ENCODE measurements at places on chromosomes 16 and 17.

GRCh38 chr16:4696172-4696904 lies 3.0 kb downstream of the NUDT16L1 start:
- DNase-seq: no peak

GRCh38 chr16:57038166-57038565 lies 48.8 kb downstream of the NLRC5 start:
- peak; percentile 23 for DNase-seq

GRCh38 chr17:49524473-49525359 lies 29.6 kb downstream of the NGFR start:
- no peak for DNase-seq

DNA sequence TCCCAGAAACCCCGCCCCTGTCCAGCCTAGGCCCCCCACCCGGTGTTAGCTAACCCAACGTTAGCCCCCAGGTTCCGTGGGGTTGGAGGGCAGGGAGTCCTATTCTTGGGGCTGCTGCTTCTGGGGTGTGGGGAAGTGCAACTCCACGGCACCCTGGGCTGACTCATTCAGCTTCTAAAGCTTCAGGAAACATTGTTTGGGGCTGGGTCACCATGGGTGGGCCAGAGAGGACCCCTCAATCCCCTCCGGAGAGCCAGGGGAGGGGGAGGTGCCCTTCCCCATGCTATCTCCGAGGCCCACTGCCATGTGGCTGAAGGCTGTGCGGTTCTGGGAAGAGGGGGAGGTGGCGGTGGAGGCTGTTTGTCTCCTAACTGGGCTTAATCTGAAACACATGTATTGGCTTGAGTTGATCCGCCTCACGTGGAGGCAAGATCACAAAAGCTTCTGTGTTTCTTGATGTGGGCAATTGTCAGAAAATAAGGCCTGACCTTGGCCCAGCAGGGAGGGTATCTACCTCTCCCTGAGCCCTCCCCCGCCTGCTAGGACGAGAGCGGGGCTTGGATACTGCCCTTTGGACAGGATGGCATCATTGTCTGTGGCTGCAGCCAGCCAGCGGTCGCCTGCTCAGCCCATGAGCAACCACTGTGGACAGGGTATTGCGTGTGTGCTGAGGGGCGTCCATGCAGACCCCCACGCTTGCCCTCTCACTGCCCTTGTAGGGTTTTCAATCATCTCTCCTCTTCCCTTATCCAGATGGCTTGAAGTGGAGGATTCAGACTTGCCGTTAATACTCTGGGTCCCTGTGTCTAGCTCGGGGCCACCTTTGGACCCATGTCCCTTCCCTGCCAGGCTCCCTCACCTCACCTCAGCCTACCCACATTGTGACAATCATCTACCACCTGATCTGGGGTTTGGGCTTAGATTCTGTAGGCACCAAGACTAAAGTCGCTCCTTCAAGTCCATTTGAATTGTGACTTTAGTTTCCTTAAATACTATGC lies 1.3 kb downstream of the SERPINF1 start:
- DNase-seq: peak; percentile 37

DNA sequence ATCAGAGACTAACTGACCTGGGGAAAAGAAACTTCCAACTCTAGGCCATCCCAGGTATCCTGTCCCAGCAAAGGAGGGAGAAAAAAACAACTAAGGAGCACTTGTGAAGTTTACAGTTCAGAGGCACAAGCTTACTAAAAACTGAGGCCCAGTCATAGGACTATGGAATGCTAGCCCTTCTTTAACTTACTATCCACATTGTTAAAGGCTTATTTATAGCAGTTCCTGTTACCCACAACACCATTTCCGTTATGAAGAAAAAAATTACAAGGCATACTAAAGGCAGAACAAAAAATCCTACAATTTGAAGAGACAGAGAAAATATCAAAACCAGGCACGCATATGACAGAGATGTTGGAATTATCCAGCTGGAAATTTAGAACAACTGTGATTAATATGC lies 159.1 kb downstream of the CDH11 start:
- no peak for DNase-seq

GRCh38 chr16:30609002-30609925 lies 925 bp downstream of the ZNF689 start:
- no peak for DNase-seq

GRCh38 chr16:66278111-66278531 lies 88.4 kb upstream of the CDH5 start:
- no peak for DNase-seq

GRCh38 chr17:28865946-28866752 lies 11.3 kb downstream of the ERAL1 start:
- DNase-seq: peak; percentile 26

- DNase-seq: no peak
Observed at GRCh38 chr16:29986931-29987330, 8.5 kb downstream of the HIRIP3 start.

- no peak for DNase-seq
Observed at GRCh38 chr16:1933097-1933661, 9.8 kb downstream of the MSRB1 start.

DNA sequence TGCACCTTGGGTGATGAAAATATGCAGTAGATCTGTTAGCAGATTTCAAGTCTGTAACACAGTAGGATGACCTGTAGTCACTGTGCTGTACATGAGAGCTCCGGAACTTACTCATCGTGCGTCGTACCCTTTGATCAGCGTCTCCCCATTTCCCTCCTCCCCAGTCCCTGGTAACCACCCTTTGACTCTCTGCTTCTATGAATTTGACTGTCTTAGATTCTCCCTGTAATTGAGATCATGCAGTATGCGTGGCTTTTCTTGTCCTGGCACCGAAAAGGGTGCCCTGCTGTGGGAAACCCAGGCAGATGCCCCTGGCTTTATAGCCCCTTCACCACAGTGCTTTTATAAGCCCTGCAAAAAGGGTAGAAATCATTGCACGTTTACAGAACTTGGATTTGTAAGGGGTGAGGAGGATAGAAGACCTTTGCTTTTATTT lies 20.5 kb downstream of the CLEC16A start:
- no peak for DNase-seq

- DNase-seq: peak; percentile 4
Observed at GRCh38 chr16:89117975-89118289, 24.3 kb downstream of the ACSF3 start.

GRCh38 chr17:9843152-9844010 lies 17.7 kb downstream of the GLP2R start:
- DNase-seq: no peak

DNA sequence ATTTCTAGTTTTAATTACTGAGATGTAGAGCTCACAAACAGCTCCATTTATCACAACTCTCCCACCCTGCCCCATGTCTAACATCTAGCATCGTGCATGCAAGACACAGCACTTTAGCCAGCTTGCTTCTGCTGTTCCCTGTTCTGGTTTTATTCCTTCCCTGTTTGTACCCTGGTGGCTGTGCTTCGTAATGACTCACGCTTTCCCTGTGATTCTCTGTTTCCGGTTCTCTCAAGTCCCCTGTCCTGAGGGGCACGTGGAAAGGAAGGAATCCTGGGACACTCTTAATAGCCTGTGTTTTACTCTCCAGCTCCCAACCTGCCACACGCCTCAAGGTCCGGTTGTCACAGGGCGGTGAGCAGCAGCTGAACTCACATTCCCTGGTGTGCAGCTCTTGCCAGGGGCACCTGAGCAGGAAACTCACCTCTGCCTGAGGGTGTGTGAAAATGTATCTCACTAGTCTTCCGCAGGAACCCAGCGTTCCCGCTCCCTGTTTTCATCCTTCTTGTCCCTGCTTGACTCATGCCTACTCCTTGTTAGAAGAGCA lies 10.6 kb downstream of the SHISA6 start:
- no peak for DNase-seq

GRCh38 chr16:29643596-29643995 lies 19.5 kb upstream of the SPN start:
- DNase-seq: no peak

- DNase-seq: no peak
Observed at GRCh38 chr16:4913130-4913773, 23.7 kb downstream of the PPL start.

DNA sequence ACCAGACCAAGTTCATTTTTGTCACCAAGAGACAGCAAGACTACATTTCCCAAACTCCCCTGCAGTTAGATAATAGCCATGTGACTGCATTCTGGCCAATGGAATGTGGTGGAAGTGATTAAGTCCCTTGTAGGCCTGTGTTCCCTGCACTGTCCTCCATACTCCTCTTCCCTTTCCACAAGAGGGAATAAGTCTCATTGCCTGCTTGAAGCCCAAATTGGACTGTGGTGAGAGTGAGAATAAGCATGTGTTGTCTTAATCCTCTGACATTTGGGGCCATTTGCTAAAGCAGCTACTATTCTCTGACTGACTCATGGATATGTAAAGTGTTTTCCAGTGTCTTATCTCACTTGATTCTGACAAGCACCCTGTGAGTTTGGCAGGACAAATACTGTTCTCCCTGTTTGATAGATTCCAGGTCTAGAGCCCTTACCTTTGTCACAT lies 20.7 kb downstream of the PIK3R6 start:
- peak; percentile 46 for DNase-seq

- DNase-seq: peak; percentile 90
Observed at GRCh38 chr17:50094243-50094752, 853 bp upstream of the PDK2 start.

- DNase-seq: no peak
Observed at GRCh38 chr16:12874186-12874585, 27.2 kb upstream of the SHISA9 start.

DNA sequence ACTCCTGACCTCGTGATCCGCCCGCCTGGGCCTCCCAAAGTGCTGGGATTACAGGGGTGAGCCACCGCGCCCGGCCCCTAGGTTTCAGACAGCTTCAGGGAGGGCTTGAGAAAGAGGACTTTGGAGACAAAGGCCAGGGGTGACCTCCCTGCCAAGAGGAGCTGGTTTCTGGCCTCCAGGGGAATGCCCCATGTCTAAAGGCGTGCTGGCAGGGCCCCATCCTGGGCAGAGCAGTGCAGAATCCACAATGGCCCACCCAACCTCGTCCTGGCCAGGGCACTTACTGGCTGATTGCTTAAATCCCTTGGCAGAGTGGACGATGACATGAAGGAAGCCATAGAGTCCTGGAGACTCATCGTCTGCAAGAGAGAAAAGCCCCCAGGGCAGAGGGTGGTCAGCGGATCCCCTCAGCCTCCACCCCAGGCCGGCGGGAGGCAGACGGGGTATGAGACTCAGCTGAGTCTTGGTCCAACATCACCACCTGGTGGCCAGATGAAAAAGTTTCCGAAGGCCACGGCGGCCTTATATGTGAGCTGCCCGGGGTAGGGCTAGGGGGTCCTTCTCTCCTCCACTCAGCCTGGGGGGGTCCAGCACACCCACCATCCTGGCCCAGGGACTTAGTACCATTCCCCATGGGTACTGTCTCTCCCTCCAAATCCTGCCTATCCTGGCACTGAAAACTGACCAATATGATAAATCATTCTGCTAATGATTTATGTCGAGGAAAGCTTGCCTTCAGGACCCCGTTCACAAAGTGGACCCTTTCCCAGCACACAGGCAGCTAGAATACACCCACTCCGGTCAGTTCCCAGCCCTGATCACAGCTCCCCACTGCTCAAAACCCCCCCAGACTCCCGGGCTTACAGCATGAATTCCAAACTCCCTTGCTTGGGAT lies 59.1 kb downstream of the TIMM22 start:
- peak; percentile 49 for DNase-seq

DNA sequence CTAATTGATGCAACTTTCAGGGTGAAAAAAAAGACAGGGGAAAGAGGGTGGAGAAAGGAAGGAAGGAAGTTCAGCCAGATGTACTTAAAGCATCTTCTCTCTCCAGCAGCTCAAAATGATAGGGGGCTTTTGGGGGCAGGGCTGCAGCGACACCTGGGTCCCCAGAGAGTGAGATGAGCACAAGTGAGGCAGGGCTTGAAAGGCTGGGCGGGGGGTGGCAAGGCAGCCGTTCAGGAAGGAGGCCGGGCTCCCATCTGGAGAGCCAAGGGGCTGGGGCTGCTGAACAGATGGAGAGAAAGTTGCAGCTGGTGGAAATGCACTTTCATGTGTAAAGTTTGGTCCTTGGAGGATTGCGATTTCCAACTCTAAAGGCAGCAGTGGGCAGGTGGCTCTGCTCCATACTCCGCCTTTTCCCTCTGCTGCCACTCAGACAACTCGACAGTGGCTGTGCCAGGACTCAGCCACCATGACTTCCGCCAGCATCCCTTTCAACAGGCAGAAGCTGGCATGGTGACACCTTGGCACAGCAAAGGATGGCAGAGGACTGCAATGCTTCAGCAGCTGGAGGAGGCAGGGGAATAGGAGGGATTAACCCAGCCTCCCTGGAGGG lies 7.7 kb downstream of the SLC35B1 start:
- no peak for DNase-seq

DNA sequence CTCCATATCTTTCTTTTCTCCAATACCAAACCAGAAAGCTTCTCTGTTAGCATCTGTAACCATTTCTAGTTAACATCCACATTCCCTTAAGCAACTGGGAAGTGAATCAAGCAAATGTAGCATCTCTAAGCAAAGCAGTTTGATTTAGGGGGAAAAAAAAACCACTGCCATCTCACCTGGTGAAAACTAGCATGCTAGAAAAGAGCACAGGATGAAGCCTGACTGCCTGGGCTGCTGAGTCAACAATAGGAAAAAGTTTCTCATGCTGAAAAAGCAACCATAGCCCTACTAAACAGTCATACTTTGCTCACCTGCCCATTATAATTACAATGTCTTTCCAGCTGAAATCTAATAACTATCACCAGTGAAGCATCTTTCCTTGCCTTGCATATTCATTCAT lies 139.3 kb downstream of the ANKFN1 start:
- DNase-seq: no peak

GRCh38 chr17:27562777-27563455 lies 68.1 kb upstream of the LGALS9 start:
- DNase-seq: no peak

- DNase-seq: no peak
Observed at GRCh38 chr16:1348441-1348840, 3.2 kb downstream of the TSR3 start.

GRCh38 chr16:54585998-54586340 lies 299.4 kb upstream of the IRX3 start:
- DNase-seq: no peak

DNA sequence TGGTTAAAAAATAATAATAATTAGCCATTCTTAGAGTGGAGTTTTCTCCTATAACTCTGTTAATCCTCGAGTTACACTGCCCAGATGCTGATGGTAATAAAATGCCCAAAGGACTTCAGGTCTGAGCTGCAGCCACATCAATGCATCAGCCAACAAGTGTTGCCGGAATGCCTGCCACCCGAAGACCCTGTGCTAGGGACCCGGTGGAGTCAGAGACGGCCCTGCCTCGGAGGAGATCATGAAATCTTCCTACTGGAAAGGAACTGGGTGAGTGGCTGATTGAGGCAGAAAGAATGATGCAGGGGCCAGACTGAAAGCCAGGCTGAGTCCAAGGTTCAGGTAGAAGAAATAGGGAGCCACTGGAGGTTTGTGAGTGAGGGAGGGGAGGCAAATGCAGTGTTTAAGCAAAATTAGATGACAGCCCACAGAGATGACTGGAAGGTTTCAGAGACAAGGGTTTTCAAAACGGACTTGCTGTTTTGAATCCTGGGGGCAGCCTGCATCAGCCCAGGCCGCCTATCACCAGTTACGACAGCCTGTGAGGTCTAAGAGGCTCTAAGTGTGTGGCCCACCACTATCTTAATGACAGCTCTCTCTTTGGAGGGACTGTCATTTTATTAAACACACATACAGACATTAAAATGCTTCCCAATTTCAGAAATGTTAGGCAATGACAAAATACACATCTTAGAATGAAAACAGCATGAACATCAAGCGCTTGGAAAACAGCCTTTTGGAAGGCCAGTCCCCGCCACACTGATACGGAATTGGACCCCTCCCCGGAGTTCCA lies 100.0 kb downstream of the ZNF423 start:
- DNase-seq: no peak

Data from inflammatory macrophage (primary cell).